ENCODE measurements at places on chromosomes 1 and 21.

GRCh38 chr1:55311057-55311641 is 96.0 kb upstream of the USP24 start:
- no peak for DNase-seq

DNA sequence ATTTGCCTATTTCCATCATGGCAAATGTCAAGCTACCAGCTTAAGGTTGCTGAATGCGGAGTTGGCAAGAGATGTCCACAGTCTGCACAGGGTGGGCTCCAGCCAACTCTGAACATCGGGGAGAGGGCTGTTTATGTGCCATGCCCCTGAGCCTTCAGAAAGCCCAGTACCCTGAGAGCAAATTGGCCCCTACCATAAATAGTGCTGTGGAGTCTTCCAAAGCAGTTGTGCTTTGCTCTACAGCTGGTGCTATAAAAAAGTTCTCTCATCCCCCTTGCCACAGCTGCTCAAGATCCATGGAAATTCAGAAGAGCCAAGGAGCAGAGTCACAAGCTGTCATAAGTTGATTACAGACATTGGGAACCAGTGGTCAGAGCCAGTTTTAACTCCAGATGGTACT is 85.6 kb upstream of the CLDN14 start:
- no peak for DNase-seq

DNA sequence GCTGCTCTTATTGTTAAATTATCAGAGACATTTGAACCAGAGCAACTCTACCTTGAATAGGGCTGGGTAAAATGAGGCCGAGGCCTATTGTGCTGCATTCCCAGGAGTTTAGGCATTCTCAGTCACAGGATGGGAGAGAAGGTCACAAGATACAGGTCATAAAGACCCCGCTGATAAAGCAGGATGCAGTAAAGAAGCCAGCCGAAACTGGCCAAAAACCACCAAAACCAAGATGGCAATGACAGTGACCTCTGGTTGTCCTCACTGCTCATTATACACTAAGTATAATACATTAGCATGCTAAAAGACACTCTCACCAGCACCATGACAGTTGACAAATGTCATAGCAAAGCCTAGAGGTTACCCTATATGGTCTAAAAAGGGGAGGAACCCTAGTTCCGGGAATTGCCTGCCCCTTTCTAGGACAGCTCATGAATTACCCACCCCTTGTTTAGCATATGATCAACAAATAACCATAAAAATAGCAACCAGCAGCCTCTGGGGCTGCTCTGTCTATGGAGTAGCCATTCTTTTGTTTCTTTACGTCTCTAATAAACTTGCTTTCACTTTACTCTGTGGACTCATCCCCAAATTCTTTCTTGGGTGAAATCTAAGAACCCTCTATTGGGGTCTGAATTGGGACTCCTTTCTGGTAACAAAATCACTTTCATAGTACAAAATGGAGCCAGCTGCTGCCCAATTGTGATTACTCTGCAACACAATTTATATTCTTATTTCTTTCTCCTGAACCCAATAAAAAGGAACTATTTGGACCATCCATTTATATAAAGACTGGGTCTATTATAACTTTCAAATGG is 179.6 kb downstream of the TGFBR3 start:
- DNase-seq, result no peak

DNA sequence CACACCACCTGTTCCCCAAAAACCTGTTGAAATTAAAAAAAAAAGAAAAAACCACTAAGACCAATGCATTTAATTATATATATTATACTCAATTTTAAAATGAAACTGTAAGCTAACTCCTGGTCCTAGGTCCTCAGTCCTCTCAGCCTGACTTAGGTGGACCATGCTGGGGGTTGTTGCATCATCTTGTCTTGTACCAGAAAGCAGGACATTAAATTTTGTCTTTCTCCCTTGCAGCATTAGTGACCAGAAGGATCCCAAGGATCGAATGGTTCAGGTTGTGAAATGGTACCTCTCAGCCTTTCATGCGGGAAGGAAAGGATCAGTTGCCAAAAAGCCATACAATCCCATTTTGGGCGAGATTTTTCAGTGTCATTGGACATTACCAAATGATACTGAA is 97.6 kb downstream of the NRDC start:
- DNase-seq, result no peak

GRCh38 chr1:180640531-180640949 is 8.7 kb downstream of the XPR1 start:
- no peak for DNase-seq

GRCh38 chr1:211493876-211494653 is 2.1 kb upstream of the RD3 start:
- no peak for DNase-seq

GRCh38 chr1:119871881-119872280 is 24.4 kb downstream of the ADAM30 start:
- no peak for DNase-seq

- DNase-seq, result no peak
Measured at GRCh38 chr1:206953626-206954025, 7.4 kb upstream of the PIGR start.

- no peak for DNase-seq
Measured at GRCh38 chr1:62484824-62485468, 48.1 kb downstream of the USP1 start.

DNA sequence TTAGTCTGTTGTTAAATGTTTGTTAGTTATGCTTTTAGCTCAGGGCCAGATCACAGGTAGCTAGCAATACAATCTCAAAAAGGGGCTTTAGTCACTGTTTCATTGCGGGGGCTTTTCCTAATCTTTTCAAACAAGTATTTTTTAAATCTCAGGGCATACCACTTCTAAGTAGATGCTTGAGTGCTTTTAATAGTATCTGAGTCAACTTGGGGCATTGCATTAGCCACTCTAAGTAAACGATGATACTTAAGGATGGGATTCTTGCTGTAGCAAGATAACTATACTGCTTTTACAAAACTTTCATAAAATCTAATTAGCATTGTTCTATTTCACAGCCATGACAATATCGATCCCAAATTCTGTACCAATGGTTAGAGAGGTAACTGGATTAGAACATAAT is 11.6 kb downstream of the CDC42BPA start:
- no peak for DNase-seq

GRCh38 chr1:97849345-97850340 is 71.2 kb downstream of the DPYD start:
- DNase-seq, result peak; percentile 19

GRCh38 chr1:218982482-218982881 is 191.2 kb upstream of the LYPLAL1 start:
- DNase-seq, result no peak

DNA sequence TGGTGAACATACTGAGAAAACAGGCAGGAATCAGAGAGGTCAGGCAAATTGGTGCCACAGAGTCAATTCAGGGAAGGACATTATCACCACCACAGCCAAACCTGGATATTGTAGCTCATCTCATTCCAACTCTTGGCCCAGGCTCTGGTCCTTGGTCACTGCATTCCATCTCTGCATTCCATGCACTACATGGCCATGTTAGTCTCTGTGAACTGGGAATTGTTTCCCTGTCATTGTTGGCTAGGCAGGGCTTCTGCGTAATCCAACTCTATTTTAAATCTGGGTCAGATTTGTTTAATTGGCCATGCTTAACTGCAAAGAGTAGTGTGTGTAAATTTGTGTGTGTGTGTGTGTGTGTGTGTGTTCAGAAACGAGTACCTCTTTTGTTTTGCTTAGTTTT is 837.6 kb upstream of the ADAMTS5 start:
- no peak for DNase-seq

DNA sequence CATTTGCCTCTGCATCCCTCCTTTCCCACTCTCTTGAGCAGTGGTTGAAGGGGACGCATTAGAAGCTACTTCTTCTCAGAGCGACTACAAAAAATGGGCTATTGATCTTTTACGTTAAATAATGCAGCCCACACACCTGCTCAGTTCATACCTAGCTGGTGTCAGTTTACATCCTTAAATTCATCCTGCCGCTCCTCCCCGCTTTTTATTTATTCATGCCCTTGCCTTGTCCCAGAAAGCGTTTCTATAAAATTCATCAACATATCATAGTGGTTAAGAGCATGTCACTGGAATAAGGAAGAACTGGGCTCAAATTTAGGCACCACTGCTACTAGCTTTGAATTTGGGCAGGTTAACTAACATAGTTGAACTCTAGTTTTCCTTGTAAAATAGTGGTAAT is 66.0 kb upstream of the TINAGL1 start:
- DNase-seq, result no peak

GRCh38 chr1:181141431-181141910 is 53.0 kb downstream of the IER5 start:
- no peak for DNase-seq

- no peak for DNase-seq
Measured at GRCh38 chr1:12467570-12468286, 150.3 kb downstream of the DHRS3 start.

DNA sequence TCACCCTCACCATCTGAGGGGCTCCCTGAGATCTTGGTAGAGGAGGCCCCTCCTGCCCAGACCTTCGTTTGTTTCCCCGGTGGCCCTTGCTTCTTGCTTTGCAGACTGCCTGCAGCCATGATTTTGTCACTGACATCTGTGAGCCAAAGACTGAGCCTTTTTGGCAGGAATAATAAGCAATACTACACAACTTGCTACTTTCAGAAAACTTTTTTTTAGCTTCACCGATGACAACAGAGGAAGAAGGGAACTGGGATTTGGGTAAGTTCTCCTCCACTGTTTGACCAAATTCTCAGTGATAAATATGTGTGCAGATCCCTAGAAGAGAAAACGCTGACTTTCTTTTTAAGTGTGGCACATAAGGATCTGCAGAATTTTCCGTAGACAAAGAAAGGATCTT is 11.7 kb upstream of the CD101 start:
- DNase-seq, result no peak

- DNase-seq, result no peak
Measured at GRCh38 chr1:936348-937264, 12.9 kb downstream of the SAMD11 start.

DNA sequence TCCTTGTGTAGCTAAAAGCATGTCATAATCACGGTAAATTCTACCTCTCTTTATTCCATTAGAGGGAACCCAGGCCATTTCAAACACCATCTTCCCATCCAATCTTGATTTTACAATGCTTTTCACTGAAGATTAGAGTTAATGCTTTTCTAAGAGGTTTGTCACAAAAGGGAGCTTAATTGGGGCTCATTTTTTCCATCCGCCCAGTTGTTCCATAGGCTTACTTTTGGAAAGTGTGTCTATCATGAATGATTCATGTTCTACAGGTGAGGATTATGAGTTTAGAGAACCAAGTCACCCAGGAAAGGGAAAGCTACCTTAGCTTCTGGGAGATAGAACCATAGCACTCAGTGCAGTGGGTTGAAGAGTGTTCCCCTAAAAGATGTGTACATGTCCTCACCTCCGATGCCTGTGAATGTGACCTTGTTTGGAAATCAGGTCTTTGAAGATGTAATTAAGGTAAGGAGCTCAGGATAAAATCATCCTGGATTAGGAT is 286.9 kb upstream of the RUNX1 start:
- DNase-seq, result no peak

- no peak for DNase-seq
Measured at GRCh38 chr1:59750328-59751003, 64.3 kb upstream of the HOOK1 start.

DNA sequence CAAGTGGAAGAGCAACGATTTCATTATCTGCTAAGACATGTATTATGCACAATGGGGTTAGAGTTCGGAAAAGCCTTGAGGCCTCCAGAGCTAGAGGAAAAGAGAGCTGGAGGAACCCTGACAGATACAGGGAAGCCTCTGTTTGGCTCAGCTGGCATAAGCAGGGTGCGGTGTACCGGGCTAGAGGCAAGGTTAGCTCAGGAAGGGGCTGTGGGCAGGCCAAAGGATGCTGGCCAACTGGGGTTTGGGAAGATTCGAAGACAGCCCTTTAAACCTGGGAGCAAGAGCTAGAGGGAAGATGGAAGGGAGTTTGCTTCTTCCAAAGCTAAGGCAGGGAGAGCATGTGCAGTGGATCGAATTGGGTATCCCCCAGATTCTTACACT is 107.6 kb upstream of the TLR5 start:
- no peak for DNase-seq

- DNase-seq, result no peak
Measured at GRCh38 chr1:226825037-226825745, 45.2 kb upstream of the PSEN2 start.

DNA sequence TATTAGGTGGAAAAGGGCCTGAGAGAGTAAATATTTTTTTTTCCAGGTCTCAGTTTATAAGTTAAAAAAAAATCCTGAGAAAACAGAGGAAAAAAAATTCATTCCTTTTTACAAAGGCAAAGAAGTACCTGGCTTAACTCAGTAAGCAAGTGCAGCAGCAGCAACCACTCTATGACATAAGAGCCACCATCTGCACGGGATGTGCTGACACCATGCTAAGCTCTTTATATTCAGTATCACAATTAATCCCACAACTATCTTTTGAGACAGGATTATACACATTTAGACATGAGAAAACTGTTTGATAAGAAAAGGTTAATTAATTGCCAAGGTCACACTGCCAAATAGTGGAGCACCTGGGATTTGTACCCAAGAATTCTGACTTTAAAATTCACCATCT is 13.4 kb upstream of the DPT start:
- no peak for DNase-seq

DNA sequence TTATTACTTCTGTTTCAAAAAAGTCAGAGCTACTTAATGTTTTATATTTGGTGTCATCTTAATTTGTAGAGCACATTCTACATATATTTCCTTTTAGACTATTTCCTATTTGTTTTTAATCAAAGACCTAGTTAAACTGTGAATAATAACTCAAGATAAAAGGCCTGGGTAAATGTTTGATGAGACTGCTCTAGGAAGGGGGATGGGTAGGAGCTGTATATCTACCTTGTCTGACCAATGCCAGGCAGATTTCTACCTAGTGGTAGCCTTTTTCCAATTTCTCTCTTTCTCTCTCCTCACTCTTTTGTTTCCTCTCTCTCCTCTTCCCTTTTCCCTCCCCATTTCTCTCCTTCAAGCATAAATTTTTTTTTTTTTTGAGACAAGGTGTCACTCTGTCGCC is 31.9 kb upstream of the IVNS1ABP start:
- DNase-seq, result no peak

- DNase-seq, result no peak
Measured at GRCh38 chr1:73674945-73675561, 522.9 kb downstream of the LRRIQ3 start.

GRCh38 chr1:181112071-181112929 is 23.8 kb downstream of the IER5 start:
- DNase-seq, result peak; percentile 94

GRCh38 chr1:226624526-226624925 is 76.0 kb downstream of the STUM start:
- no peak for DNase-seq

DNA sequence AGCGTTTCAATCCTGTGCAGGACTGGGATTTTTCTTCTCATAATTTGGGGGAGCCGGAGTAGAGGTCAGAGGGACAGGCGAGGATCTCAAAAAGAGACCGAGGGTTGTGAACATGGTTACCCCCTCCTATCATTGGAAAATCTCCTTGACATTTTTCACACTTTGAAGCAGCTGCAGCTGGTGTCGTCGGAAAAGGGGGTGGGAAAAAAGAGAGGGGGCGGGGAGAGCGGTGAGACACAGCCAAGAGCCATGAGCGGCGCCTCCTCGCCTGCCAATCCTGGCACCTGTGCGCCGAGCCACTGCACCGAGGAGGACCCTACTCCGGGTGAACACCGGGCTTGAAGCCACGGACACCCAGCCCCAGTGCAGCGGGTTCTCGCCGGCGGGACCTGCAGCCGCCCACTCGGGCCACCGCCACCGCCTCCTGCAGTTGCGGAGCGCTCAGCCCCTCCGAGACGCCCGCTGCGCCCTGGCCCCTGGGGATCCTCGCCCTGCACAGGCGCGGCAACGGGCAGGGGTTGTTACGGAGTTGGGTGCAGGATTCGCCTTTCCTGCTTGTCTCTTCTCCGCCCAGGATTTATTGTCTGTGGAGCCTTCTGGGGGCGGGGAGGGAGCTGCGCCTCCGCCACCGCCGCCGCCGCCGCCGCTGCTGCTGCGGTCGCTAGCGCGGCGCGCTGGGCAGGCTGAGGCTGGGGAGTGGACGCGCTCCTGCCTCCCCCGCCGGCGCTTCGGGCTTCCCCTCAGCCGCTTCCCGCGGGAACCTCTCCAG is at the start of gene LRRC7:
Gene LRRC7 (plus strand): TSS at position 271 of the 769 bp plus-strand sequence. CDS start 718 bp downstream, outside the sequence.
- DNase-seq, result no peak

All from AG09319 (cell line).